ENCODE measurements at places on chromosomes 1 and 21.

- no peak for DNase-seq
Measured at GRCh38 chr1:221394011-221394544, 347.8 kb downstream of the DUSP10 start.

GRCh38 chr1:3068564-3069431 lies at the start of gene PRDM16:
Gene PRDM16, plus strand, starts transcription at chr1:3069203. Its CDS starts 57 bp downstream, at chr1:3069260.
- DNase-seq: no peak

DNA sequence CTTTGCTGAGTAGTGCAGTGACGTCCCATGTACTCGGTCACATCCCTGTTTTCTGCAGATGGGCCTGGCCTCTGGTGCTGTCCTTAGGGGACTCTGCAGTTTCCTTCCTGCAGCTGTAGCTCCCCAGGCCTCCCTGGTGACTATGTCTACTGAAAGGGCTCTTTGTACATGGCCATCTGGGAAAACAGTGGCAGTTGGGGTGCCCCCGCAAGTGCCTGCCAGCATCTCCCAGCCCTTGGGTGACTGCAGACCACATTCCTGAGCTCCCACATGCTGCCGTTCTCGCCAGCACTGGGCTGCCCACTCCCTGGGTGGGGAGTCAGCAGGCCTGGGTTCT lies 37.5 kb upstream of the KCNA10 start:
- no peak for DNase-seq

GRCh38 chr1:1189111-1189510 lies 15.4 kb downstream of the TTLL10 start:
- DNase-seq: no peak

DNA sequence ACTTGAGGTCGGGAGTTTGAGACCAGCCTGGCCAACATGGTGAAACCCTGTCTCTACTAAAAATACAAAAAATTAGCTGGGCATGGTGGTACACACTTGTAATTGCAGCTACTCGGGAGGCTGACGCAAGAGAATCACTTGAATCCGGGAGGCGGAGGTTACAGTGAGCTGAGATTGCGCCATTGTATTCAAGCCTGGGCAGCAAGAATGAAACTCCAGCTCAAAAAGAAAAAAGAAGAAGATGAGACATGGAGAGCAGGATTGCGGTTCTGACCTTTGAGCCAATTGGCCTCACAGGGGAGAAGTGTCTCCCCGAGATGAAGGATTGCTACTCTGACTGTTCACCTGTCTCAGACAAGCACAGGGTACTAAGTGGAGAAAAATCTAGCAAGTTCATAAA lies 6.6 kb downstream of the SCCPDH start:
- no peak for DNase-seq

DNA sequence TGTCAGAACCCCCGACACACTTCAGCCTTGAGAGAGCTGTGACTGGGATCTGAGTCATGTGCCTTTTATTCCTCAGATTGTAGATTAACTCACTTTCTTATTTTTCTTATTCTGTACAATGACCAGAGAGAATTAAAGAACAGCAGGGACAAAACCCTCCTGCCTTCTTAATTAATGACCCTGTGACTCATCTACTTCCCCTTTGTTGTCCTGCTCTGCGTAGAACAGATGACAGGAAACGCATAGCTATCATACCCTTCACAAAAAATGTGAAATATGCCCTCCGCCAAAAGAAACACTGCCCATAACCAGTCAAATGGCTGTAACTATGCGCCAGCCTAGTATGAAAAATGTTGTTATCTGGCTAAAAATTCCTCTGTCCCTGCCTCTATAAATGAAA lies 9.1 kb upstream of the PADI2 start:
- DNase-seq: no peak

DNA sequence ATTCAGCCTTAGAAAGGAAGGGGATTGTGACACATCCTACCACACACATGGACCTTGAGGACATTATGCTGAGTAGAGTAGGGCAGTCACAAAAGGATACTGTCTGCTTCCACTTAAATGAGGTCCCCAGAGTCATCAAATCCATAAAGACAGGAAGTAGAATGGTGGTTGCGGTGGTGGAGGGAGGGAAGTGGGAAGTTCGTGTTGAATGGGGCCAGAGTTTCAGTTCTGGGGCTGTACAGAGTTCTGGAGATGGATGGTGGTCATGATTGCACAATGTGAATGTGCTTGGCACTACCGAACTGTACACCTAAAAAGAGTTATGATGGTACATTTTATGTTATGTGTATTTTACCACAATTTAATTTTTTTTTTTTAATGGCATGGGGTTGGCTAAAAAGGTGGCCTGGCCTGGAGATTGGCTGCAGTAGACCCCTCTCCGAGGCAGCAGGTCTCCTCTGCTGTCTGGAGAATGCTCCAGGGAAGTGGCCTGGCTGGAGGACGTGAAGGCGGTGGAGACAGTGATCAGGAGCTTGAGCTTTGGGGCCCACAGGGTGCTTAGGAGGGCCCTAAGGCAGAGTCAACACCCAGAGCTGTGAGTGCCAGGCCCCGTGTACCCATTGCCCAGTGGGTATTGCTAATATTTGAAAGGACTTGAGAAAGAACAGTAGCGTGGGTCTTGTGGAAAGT lies 30.4 kb downstream of the IFNGR2 start:
- DNase-seq: no peak

- DNase-seq: no peak
Measured at GRCh38 chr1:181028196-181028595, 5.5 kb upstream of the STX6 start.

GRCh38 chr1:6101826-6102531 lies 56.3 kb downstream of the KCNAB2 start:
- DNase-seq: no peak

GRCh38 chr1:183932412-183932811 lies 105.1 kb downstream of the COLGALT2 start:
- DNase-seq: no peak

DNA sequence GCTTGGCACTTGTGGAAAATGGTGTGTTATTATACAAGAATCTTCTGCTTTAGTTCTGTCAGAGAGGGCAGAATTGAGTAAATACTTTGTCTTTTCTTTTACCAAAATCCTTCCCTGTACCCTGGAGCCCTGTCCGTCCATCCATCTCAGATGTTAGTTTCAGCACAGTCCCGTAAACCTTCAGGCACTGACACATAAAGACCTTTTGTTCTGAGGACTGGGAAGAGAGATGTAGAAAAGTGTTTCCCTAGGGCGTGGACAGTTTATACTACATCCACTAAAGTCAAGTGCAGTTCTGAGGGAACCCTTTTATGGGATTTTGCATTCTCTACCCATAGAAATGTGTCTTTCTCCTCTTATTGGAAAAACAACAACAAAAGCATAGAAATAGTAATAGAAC lies 162.4 kb downstream of the PDE4B start:
- no peak for DNase-seq

DNA sequence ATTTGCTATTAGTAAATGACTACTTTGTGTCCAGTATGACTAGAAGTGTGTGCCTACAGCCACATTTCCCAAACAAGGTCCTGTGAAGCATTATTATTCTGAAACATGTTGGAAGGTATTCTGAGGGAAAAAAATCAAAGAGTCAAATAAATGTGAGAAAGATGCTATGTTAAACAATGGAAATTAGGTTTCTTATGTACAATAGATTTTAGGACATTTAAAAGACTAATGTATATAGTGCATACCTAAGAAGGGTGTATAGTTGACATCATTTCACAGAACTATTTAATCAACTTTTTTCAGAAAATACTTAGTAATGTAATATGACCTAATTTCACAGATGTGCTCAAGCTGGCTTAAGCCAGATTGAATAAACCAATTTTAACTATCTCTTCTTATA lies 582.5 kb downstream of the USP25 start:
- no peak for DNase-seq

Measured in NCI-H2107 (cell line).